Upper lobe of left lung (tissue), 6 donors: ENCODE measurements at places on chromosomes 6 and 20.

DNA sequence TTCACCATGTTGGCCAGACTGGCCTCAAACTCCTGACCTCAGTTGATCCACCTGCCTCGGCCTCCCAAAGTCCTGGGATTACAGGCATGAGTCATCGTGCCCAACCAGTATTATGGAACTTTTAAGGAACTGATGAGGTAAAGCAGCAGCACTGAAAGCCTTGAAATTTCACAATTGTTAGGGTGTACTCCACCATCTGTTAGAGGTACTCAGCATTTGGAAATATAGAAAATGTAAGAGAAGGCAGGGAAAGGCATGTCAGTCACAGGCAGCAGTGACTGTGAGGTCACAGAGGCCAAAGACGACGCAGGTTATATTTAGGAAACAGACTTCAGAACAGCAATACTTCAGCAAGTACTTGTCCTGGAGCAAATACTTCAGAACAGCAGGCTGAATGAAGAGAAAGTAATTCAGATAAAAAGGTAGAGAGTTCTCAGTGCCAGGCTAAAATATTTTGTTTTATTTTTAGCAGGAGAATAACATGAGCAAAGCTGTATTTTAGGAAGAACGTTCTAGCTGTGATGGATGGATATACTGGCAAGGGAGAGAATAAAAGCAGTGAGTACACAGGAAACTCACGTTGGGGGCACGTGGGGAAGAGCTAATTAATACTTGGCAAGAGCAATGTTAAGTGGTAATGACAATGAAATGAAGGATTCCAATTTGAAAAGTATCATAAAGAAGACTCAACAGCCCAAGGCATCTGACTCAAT, 67.2 kb downstream of the DTNBP1 start:
- DNase-seq, result peak; percentile 71

GRCh38 chr20:3430376-3431069, 23.1 kb upstream of the DNAAF9 start:
- DNase-seq, result peak; percentile 40

- no peak for DNase-seq
Observed at GRCh38 chr20:11929947-11930346, 12.3 kb downstream of the BTBD3 start.

DNA sequence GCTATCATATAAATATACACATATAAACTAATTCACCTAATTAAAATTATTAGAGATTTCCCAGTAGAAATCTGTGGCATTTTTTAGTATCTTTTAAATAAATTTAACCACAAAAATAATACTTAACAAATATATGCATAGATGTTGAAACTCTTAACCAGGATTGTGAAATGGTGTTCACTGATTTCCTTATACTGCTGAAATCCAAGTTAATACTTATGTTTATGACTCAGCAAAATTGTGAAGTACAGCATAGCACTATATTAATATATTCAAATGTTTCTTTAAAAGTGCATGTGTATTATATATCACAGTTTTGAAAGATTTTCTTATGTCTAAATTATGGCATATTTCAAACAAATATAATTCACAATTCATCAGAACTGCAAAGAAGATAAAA, 328.2 kb upstream of the MANEA start:
- DNase-seq, result no peak

DNA sequence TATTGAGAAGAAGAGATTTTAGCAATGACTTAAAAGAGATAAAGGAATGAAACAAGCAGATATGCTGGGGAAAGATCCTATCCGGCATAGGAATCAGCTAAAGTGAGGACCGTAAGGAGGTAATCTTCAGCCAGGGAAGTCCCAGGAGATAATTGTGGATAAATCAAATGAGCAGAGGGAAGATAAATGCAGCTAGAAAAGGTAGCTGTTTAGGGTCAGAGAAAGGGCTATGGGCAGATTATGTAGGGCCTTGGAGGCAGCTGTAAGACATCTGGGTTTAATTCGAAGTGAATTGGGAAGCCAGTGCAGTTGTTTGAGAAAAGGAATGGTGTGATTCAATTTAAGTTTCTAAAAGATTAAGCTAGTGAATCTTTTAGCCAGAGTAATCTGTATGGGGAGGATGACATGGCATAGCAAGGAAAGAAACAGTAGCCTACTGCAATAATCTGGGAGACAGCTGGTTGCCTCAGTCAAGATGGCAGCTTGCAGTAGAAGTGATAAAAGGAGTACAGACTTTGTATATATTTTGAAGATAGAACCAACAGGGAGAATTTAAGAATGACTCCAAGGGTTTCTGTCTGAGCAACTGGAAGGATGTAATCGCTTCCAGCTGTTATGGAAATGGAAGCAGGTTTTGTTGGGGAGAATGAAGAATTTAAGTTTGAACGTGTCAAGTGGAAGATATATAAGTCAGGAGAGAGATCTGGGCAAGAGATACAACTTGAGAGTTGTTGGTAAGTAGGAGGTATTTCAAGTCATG, 552.3 kb upstream of the FLRT3 start:
- no peak for DNase-seq

DNA sequence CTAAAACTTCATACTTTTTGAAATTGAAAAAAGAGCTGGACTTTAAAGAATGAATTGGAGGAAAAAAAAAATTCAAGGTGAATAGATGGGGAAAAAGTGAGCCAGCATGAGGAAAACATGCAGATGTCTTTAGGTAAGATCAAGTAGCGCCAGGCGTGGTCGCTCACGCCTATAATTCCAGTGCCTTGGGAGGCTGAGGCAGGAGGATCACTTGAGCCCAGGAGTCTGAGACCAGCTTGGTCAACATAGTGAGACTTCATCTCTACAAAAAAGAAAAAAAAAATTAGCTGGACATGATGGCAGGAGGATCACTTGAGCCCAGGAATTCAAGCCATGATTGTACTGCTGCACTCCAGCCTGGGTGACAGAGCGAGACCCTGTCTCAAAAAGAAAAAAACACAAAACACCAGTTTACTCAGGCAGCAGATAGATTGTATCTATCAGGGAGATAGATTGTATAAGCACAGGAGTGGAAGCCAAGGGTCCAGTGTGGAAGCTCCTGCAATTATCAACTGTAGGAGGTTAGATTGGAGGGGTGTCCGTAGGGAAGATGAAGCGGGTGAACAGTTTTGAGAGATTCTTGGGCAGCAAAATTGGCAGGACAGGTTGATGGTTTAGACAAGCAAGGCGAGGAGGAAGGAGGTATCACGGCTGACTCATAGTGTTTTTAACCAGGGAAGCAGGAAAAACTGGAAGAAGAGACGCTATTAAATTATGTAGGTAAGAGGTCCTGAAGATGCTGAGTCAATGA, 97.6 kb upstream of the ZNF217 start:
- DNase-seq, result no peak

DNA sequence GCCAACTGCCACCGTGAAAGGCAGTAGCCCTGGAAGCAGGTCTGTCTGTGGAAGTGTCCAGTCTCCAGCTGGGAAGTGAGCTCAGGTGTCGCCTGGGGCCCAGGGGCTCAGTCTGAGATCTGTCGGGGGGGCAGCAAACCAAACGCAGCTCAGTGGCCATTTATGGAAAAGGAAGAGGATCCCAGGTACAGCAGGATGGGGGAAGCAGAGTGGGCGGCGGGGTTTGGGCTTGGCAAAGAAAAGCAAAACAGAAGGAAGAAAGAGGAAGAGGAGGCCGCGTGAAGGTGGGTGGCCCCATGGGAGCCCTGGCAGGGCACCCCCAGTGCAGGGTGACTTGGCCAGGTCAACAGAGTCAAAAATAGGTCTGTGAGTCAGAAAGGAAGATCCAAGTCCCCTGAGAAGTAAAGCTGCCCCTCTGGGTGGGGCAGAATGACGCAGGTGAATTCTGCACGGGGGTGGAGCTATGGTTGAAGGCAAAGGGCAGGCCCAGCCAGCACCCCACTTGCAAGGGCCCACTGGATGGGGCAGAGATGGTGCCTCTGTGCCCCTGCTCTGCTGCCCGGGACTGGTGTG, 5.3 kb downstream of the PXDC1 start:
- DNase-seq, result no peak

DNA sequence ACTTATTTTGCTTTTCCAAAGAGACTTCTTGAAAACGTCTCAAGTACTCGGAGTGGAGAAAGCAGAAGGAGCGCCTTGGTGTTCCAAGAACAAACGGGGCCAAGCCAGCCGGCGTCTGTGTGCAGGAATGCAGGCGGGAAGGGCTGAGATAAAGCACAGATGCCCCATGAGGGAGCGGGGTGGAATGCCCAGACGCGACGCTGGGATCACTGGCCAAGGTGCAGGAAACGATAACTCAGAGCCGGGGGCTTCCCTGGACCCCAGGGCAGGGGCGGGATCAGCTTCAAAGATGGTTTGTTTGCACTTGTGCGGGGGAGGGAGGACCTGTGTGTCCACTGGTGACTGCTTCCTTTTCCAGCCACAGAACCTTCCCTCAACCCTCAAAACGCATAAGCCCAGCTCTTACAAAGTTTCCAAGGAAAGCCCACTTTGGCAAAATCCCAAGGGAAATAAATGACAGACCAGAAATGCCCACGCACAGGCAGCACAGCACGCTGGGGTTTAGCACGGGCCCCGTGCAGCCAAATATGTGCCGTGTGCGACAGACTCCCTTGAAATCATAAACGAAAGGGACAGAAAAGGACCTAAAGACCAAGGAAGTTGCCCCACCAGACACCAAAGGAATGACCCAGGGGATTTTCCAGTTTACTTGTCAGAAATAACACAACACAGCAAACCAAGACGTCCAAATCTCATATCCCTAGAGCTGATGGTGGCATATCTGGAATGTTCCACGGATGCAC, 113.9 kb downstream of the NFATC2 start:
- peak; percentile 24 for DNase-seq

DNA sequence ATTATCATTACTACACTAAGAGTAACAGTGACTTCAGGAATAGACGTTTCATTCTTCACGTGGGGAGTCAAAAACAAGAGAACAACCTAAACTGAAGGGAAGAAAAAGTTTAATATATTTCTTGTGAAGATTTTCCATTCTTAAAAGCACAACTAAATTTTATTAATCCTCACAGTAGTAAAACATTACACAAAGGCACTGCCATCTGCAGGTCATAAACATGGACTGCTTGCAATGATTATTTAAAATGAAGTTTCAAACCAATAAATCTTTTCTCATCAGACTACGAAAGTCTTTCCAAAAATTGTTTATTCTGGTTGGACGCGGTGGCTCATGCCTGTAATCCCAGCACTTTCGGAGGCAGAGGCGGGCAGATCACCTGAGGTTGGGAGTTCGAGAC, 2.6 kb downstream of the NCOA5 start:
- DNase-seq, result no peak
